Ureter (tissue), 1 donor: ENCODE measurements at places on chromosomes 16 and 17. TPM values are rescaled to one million over a fixed set of nuclear protein-coding genes. Genes with fewer than 3 reads are reported as not detected.

Gene ARHGDIG
- not detected for total RNA-seq

Gene AOC2
- 3.6 TPM for total RNA-seq

Gene PYY
- total RNA-seq, result not detected

Gene SMIM22
- total RNA-seq, result 225 TPM

Gene USP43
- 7.6 TPM for total RNA-seq

Gene SLFN11
- 24.4 TPM for total RNA-seq

Gene SLC2A4
- 11.2 TPM for total RNA-seq

Gene CACNA1H
- 24.4 TPM for total RNA-seq

Gene TMC5
- 21.1 TPM for total RNA-seq

Gene CPHXL2
- not detected for total RNA-seq

Gene APRT
- 152 TPM for total RNA-seq
